ENCODE measurements at places on chromosomes 3 and 15. TPM values are rescaled to one million over a fixed set of nuclear protein-coding genes. Genes with fewer than 3 reads are reported as not detected.

Gene WDR93
- total RNA-seq, result 0.16 TPM

DNA sequence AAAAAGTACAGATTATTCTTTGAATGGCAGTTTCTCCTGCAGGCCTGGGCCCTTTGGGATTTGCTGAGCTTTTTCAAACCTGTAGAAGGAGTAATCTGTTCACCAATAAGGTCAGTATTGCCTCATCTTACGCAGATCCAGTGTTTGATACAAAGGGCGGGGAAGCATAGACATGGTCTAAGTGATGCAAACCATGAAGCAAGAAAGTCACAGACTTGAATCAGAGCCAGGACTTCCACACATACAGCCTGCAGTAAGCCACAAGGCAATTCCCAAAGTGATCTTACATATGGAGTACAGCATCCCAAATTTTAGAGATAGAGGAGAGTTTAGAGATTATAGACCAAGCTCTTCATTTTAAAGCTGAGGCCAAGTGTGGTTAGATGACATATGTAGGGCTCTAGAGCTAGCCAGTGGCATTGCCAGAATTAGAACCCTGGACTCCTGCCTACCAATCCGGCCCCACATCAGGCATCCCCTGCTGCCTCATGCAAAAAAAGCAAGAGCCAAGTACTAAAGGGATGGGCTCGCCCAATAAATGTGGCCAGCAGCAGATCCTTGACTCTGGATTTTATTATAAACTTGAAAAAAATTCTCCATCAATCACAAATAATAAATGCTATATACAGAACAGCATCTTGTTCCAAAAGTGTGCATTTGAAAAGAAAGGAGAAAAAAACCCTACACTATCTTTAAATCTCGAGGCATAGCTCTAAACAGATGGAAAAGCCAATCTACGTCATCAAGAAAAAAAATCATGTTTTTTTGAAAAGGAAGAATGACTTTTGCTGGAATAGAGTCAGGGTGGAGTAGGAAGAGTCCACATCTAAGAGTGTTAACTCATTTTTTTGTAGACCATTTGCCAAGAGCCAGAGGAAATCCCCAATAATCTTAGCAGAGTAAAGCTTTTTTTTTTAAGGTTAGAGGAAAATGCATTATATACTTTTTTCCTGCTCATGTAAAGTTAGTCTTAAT lies 24.0 kb downstream of the ABI3BP start:
- no peaks in the 10 kb centered on the region for H3K27me3 ChIP-seq
- no peaks in the 10 kb centered on the region for H3K36me3 ChIP-seq
- no peaks in the 10 kb centered on the region for H3K4me1 ChIP-seq
- no peak overlapping the region for H3K27ac ChIP-seq
- DNase-seq, result no peak

DNA sequence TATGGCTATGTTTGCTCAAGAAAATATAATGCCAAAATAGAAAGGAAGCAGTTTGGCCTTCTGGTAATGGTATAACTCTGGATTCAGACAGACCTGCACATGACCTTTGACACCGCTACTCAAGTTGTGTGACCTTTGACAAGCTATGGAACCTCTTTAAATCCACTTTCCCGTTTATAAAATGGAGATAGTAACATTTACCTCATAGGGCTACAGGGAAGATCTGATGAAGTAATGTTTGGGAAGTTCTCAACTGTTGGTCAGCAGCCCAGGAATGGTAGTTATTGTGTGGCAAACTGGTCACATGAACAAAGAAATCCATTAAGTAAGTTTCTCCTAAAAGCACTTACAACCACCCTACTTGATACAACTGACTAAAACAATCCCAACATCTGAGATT lies 95.1 kb upstream of the PHLDB2 start:
- H3K4me3 ChIP-seq, result no peak overlapping the region
- no peak for DNase-seq
- no peak overlapping the region for H3K27ac ChIP-seq

Gene CPA3
- total RNA-seq, result not detected

Gene CHDH
- total RNA-seq, result 32.4 TPM

Gene ZDHHC23
- 9.0 TPM for total RNA-seq

Gene C3orf70
- 11.2 TPM for total RNA-seq

- no peaks in the 10 kb centered on the region for H3K4me1 ChIP-seq
- peak overlapping the region; percentile 98 for H3K4me3 ChIP-seq
- no peak for DNase-seq
- H3K36me3 ChIP-seq, result no peaks in the 10 kb centered on the region
- peak overlapping the region; percentile 97 for H3K27ac ChIP-seq
Observed at GRCh38 chr15:49155834-49156627, 632 bp upstream of the COPS2 start.

Gene PML
- 19.5 TPM for total RNA-seq

Gene SAMMSON
- not detected for total RNA-seq
